ENCODE measurements at places on chromosomes 12 and 14. TPM values are rescaled to one million over a fixed set of nuclear protein-coding genes. Genes with fewer than 3 reads are reported as not detected.

- DNase-seq: no peak
These were observed 120.4 kb downstream of the ADCK1 start for GRCh38 chr14:77920312-77920711.

DNA sequence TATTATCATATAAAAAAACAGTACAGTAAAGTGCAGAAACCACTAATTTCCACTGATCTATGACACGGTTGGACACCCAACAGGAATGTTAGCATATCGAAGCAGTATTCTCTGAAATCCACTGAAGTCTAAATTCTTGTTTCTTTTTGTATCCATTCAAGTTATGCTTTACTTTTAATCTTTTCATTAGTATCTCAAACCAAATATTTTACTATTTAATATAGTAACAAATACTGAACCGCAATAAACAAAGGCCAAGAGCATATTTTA, 41.1 kb downstream of the ATXN2 start:
- DNase-seq: no peak

DNA sequence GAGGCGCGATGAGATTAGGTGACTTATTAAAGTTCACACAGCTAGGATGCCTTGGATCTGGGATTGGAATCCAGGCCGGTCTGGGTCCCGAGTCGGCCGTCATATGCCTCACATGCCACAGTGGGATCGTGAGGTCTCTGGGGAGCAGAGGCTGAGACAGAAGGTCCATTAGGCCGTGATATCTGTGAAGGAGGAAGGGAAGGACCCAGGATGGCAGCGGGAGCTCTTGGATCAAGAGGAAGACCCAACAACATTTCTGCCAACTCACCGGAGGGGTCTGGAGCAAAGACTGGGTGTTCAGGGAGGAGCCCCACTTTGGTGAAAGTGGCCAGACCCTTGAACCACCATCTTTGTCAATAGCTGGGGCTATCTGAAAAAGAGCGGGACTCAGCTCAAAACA, 242.9 kb downstream of the GLT1D1 start:
- no peak for DNase-seq

GRCh38 chr12:11761869-11762567, 112.5 kb downstream of the ETV6 start:
- no peak for DNase-seq

DNA sequence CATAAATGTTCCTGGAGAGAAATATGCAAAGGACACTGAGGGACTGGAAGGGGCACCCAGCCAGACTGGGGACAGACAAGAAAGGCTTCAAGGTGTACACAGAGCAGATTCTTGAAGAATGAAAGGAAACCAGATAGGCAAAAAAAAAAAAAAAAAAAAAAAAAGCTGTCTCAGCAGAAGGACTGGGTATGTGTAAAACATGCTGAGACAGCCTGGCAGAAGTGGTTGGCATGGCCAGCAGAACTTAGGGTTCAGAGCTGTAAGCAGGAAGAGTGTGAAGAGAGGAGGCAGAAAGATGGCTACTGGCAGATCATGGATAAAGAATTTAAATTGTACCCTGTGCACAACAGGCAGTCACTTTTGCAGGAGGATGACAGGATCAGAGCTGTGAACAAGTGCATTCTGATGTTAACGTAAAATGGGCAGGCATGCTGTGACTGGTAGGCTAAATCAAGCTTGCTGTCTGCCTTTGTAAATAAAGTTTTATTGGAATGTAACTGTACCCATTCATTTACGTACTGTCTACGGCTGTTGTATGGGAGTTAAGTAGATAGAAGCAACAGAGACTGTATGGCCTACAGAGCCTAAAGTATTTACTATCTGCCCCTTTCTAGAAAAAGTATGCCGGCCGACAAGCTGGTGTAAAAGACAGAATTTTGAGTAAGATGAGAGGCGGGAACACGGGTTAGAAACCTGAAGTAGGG, 42.2 kb downstream of the UBR7 start:
- DNase-seq: no peak

The CACNA2D4 gene
- total RNA-seq: 12.9 TPM
